Posterior cingulate gyrus (tissue), 11 donors: ENCODE measurements at places on chromosomes 11 and 22.

DNA sequence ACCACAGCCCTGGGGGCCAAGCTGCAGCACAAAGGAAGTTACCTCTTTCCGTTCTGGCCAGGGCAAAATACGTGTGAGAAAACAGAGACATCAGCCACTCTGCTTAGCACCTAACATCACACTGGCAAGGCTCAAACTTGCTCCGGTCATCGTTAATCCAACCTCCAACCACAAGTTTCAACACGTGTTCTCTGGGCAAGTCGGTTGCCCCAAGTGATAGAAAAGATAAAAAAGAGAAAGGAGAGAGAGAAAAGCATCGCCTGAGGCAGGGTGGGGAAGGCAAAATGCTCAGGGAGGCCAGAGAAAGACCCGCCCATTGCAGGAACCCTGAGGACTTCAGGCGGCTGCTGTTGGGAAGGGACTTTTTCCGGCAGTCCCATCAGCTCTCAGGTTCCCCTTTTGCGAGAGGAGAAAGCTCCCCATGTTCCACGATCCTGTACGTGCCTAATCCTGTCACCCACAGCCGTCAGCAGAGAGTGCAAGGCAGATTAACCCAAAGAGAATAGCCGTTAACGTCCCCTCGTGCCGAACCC, 18.5 kb upstream of the B4GALNT4 start:
- no peak for DNase-seq

DNA sequence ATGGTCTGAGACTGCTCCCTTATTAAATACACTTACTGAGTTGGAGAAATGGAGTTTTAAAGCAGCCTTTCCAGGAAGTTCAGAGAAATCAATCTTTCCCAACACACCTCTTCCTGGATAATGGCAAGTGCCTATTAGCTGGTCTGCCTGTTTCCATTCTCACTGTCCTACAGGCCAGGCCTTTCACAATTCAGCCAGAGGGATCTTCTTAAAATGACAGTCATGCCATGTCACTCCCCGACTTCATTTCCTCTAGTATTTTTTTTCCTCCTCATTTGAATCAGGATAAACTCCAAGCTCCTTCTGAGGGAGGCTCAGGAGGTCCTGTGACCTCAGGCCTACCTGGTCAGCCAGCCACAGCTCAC, 62.6 kb downstream of the FDX1 start:
- DNase-seq, result no peak

DNA sequence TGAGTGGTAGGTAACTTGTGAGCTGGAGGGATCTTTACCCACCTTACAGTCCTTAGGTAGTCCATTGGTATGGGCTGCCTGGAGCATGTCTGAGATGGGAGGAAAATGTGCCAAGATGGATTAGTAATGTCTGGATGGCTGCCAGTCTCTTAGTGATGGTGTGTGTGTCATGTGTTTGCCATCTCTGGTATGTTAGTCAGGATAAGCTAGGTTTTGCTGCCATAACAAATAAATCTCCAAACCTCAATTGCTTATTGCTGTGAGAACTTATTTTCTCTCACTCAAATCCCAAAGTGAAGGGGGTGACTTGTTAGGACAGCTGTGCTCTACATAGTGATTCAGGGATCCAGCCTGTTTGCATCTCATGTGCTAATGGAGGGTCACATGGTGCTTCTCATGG, 40.9 kb upstream of the MYEOV start:
- no peak for DNase-seq

DNA sequence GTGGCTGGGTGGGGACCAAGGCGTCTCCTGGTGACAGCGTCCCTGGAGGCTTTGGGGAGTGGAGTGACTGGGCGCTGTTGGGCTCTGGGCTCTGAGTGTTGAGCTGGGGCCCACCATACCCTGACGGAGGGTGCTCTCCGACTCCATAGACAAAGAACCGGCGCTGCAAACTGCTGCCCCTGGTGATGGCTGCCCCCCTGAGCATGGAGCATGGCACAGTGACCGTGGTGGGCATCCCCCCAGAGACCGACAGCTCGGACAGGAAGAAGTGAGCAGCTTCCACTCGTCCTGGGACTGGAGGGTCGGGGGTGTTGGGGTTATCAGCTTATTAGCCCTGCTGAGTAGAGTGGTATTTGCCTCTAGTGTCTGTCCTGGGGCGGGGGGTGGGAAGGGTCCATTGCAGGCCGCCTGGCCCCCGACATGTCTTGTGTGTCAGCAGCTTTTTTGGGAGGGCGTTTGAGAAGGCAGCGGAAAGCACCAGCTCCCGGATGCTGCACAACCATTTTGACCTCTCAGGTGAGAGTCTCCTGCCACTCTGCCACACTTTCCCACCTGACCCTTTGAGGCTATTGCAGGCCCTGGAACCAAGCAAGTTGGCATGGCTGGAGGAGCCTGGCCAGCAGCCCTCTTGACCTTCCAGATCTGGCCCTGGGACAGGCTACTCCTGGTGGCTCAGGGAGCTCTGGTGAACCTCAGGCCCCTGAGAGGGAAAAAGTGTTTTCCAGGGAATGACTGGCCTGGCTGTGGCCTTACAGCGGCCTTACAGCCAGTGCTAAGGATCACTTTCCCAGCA, 7.6 kb downstream of the CLDN5 start:
- peak; percentile 59 for DNase-seq

GRCh38 chr11:36333897-36334296, 37.8 kb downstream of the PRR5L start:
- no peak for DNase-seq

DNA sequence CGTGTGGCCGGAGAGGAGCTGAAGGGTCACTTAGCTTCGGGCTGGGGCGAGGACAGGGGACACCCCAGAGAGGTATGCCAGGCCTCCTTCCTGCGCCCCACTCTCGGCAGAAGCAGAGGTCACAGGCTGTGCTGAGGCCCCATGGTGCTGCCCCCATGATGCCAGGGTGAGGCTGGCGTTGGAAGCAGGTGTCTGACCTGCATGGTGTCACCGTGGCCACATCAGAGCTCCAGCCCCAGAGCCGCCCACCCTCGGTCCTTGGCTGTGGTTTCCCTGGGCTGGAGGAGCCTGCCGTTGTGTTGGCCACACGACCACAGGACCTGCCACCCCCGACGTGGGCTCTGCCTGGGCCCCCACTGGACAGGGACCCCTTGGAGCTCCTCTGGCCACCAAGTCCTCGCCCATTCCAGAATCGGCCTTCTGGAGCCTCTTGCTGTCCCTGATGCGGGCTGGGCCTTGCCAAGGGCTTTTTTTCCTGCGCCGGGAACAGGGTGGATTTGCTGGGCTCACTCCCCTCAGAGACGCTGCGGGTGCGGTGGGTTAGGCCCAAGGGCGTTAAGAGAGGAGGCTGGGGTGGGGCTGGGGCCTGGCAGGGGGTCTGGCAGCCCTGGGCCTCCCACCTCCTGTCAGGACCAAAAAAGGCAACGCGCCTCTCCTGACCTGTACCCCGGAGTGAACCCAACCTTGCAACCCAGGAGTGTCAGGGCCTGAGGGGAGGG, 8.2 kb upstream of the TSSC4 start:
- no peak for DNase-seq

DNA sequence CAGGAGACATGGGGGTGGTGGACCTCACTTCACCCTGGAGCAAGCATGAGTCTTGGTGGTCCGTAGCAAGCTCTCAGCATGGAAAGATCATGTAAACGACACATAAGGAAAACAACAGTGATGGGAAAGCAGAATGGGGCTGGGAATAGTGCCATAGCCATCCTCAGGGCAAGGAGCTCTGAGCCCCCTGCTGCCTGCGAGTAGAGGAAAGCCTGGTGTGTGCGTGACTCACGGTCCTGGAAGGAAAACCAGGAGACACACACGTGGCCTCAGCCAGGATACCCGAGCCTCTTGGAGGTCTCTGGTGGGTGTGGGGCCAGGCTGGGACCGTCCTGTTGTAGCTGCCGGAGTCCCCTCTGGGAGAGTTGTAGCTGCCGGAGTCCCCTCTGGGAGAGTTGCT, 12.4 kb downstream of the SHANK3 start:
- DNase-seq, result no peak
